ENCODE measurements at places on chromosomes 6 and 20.

GRCh38 chr6:118632359-118632758, 19.0 kb downstream of the CEP85L start:
- no peak for DNase-seq

GRCh38 chr20:9279918-9280401, 211.1 kb downstream of the PLCB4 start:
- DNase-seq = no peak

DNA sequence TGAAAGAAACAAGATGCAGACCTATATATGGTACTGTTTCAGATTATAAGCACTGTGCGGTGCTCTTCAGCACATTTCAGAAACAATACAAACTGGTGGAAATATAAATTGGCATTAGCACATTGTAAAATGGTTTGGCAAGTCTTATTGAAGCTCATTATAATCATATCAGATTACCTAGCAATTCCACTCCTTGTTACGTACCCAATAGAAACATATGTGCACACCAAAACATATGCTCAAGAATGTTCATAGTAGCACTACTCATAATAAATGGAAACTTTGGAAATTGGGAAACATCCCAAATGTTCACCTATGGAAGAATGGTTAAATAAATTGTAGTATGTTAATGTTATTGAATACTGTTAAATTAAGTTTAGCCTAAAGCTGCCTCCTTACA, 54.9 kb upstream of the PLEKHG1 start:
- DNase-seq = no peak

DNA sequence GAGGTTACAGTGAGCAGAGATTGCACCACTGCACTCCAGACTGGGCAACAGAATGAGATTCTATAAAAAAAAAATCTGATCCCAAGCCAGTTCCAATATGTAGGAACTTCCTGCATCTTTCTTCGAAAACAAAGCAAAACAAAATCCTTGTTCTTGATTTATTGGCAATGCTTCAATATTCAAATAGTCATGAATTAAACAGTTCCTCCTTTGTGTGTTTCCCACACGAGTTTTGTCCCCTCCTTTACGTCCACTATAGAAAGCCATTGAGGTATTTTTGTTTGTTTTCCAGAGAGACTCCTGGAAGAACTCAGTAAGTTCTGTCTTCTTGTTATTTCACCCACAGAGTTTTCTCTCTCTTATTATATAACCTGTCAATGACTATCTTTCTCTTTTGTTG, 7.6 kb downstream of the BTN1A1 start:
- no peak for DNase-seq

DNA sequence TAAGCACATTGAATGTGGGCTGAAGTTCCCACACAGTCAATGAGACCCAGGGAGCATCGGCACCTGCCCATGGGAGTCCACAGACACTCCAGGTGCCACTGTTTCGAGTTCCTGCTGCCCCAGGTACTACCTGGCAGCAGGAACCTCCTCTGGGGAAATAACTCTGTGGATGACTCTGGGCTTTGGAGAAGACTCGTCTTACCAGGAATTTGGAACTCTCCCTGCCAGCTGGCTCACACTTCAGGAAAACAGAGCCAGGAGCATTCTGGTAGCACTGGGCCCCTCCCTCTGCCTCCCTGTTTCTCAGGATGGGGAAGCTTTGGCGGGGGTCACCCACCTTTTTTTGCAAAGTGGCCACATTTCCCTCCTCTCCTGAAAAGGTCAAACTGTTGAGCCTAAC, 69.5 kb upstream of the MC3R start:
- DNase-seq = no peak

- no peak for DNase-seq
Observed at GRCh38 chr20:59153355-59153681, 10.3 kb upstream of the ZNF831 start.

- DNase-seq = no peak
Observed at GRCh38 chr6:37850260-37850659, 30.7 kb downstream of the ZFAND3 start.

DNA sequence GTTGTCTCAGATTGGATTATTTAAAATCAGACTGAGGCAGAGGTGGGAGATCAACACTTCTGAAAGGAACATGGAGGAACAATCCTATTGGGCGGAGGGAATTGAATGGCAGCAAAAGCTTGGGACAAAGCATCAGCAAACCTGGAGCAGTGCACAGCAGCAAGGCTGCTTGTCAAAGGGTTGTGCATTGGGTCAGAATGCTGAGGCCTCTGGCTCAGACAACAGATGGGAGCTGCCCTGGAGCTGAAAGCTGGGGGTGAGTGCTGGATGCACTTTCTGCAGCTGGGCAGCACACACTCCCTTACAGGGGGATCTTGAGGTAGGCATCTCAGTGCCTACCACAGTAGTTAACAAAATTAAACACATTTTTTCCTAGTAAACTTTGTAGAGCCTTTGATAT, 634.4 kb upstream of the MMS22L start:
- DNase-seq = no peak

- no peak for DNase-seq
Observed at GRCh38 chr20:51489611-51490010, 52.9 kb downstream of the NFATC2 start.

DNA sequence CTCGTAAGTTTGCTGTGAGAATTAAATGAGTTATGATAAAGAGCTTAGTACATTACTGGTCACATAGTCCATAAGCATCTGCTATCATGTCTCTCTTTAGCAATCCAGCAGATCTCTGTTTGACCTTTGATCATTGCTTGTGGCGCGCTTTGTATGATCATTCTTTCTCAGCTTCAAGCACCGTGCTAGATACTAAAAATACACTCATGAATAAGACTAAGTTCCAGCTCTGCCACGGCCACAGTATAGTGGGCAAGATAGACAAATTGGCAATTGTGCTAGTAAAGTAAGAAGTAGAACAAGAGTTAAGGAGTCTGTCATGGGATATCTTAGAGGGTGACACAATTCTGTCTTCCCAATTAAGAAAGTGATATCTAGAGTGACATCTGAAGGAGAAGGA, 75.2 kb upstream of the ADGRF1 start:
- DNase-seq = no peak

GRCh38 chr6:24755279-24755678, 19.5 kb upstream of the GMNN start:
- DNase-seq = no peak

DNA sequence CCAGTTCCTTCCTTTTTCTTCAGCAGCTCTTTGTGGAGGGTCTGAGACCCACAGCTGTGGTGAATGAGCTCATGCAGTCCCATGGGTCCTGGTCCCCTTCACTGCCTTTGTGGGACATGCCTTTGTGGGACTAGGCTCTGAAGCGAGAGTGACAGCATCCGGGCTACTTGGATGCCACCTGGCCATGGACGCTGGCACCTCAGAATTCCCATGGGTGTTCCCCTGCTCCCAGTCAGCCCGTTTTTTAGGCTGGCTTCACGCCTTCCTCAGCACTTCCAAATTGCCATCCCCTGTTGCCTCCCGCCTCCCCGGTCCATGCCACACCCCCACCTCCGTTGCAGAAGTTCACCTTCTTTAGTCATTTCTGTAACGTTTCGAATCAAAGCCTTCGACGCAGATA, 45.1 kb downstream of the RAMACL start:
- no peak for DNase-seq

DNA sequence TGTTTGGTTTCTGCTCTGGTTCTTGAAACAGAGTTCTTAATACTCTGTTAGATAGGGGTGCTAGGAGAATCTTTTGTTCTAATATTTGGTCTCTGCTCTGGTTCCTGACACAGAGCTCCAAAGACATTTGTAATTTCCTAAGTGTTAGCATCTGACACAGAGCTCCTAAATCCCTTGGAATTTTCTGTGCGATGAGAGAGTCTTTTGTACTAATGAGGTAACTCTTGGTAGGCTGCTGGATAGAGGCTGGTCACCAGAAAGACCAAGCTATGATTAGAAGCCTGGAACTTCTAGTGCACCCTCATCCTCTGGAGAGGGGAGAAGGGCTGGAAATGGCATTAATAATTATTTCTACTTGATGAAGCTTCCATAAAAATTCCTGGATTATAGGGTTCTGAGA, 7.7 kb upstream of the CD109 start:
- DNase-seq = no peak

DNA sequence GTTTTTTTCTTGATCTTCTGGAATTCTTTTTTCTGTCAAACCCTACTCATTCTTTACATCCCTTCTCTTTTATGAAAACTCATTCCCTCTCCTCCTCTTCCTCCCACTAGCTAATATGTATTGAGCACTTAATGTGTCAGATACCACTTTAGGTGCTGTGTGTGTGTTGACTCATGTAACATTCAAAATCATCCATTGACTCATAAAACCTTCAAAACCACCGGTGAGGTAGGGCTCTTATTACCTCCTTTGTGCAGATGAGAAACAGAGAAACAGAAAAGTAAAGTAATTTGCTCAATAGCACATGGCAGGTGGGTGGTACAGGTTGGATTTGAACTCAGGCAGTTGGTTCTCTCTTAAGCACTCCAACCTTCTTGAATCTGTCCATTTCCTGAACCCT, 136.3 kb upstream of the NEDD9 start:
- DNase-seq = no peak

DNA sequence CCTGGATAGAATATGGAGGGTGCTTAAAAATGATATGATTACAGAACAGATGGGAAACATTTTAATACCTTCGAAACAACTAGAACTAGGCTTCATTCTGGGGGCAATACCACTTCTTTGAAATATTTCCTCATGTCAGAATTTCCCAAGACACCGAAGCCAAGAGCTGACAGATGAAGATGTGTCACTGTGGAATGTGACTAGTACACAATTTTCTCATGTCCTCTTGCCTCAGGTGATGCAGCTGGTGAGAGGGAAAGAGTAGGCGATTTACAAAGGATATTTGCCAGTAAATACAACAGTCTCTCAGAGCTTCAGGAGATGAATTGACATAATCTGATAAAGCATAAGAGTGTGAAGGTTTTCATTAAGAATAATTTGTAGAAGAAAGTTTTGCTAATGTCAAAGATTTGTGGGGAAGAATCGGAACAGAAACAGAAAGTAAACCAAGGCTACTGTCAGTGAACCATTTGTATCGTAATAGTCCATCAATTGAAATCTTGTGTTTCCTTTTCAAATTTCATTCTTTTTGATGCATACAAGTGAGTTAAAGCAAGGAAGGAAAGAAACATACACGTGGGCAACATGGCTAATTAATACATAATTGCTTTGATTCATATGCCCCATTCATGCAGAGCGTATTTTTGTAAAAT, 164.7 kb upstream of the CCN2 start:
- DNase-seq = no peak

DNA sequence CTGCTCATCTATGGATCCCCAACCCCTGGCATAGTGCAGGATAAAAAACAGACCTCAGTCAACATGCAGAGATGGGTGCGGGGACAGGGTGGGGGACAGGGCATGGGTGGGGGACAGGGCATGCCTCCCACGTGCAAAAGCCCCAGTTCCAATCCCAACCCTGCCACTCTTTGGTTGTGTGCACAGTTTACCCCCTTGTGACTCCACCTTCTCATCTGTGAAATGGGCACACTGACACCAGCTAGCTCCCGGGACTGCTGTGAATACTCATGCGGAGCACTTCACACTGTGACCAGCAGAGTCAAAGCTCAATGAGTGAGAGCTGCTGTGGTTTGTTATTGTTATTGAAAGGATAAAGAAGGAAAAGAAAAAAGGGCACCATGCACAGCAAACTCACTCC, 69.3 kb downstream of the NFATC2 start:
- DNase-seq = no peak

DNA sequence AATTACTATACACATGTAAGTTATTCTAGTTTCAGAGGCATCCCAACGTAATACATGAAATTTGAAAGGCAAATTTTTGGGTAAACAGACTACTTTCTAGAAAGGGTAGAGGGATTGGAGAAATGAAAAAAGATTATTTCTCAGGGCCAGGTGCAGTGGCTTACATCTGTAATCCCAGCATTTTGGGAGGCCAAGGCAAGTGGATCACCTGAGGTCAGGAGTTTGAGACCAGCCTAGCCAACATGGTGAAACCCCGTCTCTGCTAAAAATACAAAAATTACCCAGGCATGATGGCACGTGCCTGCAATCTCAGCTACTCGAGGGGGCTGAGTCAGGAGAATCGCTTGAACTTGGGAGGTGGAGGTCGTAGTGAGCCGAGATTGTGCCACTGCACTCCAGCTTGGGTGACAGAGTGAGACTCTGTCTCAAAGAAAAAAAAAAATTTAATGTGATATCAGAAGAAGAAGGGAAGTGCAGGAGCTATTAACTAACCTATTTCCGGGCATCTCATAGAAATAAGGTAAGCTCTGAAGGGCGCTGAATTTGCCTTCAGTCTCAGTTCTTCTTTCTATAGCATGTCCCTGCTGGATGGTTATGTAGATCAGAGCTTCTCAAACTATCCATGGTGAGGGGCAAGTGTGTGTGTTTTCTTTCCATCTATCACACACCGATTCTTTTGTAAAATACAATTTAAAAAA, 100.3 kb upstream of the MTHFD1L start:
- no peak for DNase-seq

DNA sequence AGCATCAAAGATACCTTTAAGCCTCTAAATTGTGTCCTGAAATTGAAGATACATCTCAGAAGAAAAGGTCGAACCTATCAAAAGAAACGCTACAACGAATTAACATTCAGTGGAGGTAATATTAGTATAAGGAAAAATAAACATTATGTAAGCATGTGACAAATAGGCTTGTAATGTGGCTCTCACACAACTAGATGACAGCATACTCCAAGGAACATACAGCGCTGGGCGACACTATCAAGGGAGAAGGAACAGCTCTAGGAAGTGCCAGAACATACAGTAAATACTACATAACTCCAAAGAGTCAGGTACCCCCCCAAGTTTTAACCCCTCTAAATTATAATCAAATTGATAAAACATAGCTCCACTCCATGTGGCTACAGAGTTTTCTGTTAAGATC, 103.5 kb downstream of the LAMP5 start:
- DNase-seq = peak; percentile 28

- no peak for DNase-seq
Observed at GRCh38 chr6:132391391-132392269, 9.6 kb downstream of the MOXD1 start.

GRCh38 chr20:57611586-57612311, 8.5 kb downstream of the ZBP1 start:
- no peak for DNase-seq

DNA sequence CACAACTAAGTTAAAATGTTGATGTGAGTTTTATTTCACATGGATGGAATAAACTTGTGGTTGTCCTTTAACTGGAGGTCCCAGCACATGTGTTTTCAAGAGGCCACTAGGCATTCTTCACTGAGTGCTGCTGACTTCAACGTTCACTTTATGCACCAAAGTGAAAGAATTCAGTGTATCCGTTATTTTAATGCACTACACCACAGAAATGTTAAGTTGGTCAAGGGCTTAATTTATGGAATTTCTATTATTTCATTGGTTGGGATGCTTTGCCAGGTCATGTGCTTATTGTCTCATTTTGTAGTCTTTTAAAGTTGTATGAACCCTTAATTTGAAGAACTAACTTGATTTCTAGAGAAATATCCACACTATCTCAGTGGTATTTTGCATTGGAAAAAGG, 106.4 kb downstream of the PPP1R14C start:
- DNase-seq = no peak

DNA sequence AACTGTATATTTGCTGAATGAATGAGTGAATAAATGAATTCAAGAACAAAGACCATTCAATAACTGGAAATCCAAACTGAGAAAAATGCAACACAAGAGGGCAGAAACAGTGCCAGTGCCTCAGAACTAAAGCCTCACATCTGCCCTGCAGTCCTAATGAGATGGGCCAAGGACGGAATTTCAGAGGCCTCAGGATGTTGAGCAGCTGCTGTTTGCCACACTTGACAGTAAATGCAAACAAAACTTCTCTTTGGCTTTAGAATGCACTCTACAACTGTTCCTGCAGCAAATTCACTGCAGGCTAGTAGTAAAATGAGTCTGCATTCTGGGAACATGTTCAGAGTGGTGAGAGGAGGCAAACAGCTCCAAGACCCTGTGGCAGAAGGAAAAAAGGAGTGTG, 177.6 kb upstream of the LRFN2 start:
- no peak for DNase-seq

- no peak for DNase-seq
Observed at GRCh38 chr6:29112135-29112534, 4.3 kb downstream of the OR2J3 start.
